ENCODE measurements at places on chromosomes 2 and 18. TPM values are rescaled to one million over a fixed set of nuclear protein-coding genes. Genes with fewer than 3 reads are reported as not detected.

Gene FBXO36
- 0.75 TPM for total RNA-seq

Gene BZW1
- 584 TPM for total RNA-seq

Gene CTAGE1
- total RNA-seq = 0.09 TPM

Gene DSC3
- total RNA-seq = 0.38 TPM

Gene IGFBP5
- total RNA-seq = 52.9 TPM

Gene CHRNG
- total RNA-seq = not detected

Gene GALNT13
- 0.36 TPM for total RNA-seq

Gene ATOH8
- 3.9 TPM for total RNA-seq

Gene NLRC4
- not detected for total RNA-seq

Gene ACMSD
- not detected for total RNA-seq

Gene UGT1A10
- not detected for total RNA-seq

Gene CRYGD
- total RNA-seq = not detected

Gene STK17B
- 13.3 TPM for total RNA-seq

Gene CCBE1
- total RNA-seq = 1.5 TPM

Gene TCF7L1
- 5.1 TPM for total RNA-seq

Gene CROCC2
- not detected for total RNA-seq

Gene SLC9A4
- not detected for total RNA-seq

Gene PROKR1
- total RNA-seq = not detected

Gene CD28
- under 0.01 TPM for total RNA-seq

Gene IL1RL1
- total RNA-seq = 89.9 TPM

Gene LBH
- 7.4 TPM for total RNA-seq

Gene WNT10A
- total RNA-seq = not detected

Gene OTOF
- total RNA-seq = 0.09 TPM

Gene GAL3ST2
- total RNA-seq = not detected

Gene AFF3
- not detected for total RNA-seq

Gene ALPP
- total RNA-seq = not detected

Measured in endothelial cell of coronary artery (primary cell).